ENCODE measurements at places on chromosomes 7 and 10.

DNA sequence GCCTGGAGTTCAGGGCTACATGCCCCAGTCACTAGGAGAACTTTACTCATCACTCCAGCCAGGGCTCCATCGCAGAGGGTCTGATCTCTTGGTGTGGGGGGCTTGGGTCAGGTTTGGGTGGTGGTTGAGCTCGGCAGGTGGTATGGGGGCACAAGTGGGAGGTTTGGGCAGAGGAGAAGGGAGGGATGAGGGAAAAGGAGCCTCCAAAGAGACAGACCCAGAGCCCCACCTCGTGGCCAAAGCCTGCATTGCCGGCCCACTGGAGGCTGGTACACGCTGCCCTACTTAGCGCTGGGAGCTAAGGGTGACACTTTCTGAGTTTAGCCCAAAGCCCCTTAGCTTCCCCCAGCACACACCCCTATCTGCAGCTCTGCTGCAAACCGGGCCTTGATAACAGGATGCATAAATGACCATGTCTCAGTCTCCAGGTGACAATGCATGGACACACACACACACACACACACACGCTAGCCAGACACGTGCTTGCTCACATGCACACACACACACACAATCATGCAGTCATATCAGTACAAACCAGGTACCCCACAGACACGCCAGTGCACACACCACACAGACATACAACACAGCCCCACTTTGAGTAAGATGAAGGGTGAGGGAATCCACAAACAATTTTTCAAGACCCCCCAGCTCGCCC, 14.7 kb downstream of the LZTS2 start:
- peak; percentile 86 for DNase-seq

DNA sequence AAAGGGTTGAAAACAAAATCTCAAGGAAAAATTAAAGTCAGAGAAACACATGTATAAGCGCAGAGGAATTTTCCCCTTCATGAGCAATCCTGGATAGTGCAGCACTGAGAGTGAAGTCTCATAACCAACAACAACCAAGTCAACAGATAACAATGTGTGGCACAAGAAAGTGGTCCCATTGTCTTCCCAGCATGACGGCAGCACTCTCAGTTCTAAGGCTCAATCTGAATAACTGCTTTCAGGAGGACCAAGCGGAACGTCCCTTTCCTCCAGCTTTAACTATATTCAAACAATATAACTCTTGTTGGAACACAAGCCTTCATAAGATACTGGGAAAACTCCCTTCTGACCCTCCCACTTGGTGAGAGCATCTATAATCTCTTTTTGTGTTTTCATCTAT, 137.9 kb downstream of the RAPGEF5 start:
- DNase-seq: no peak

DNA sequence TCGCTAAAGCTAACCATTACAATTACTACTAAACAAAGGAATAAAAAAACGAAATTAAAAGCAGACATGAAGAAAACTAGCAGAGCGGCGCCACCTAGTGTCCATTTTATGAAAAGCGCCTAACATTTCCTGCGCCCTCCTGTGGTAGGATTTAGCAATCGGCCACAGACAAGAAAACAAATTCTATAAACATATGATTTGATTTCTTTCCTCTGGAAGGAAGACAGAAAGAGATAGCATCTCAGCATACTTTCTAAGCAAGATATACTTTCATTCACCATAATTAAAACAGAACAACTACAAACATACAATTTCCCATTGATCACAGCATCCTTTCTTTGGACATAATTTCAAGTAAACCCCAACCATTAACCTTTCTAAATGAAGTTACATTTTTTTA, 337.7 kb upstream of the NPVF start:
- peak; percentile 89 for DNase-seq

GRCh38 chr7:129855234-129855673, 97.5 kb downstream of the UBE2H start:
- DNase-seq: no peak

- DNase-seq: no peak
Observed at GRCh38 chr10:127346604-127347003, 150.2 kb upstream of the INSYN2A start.

DNA sequence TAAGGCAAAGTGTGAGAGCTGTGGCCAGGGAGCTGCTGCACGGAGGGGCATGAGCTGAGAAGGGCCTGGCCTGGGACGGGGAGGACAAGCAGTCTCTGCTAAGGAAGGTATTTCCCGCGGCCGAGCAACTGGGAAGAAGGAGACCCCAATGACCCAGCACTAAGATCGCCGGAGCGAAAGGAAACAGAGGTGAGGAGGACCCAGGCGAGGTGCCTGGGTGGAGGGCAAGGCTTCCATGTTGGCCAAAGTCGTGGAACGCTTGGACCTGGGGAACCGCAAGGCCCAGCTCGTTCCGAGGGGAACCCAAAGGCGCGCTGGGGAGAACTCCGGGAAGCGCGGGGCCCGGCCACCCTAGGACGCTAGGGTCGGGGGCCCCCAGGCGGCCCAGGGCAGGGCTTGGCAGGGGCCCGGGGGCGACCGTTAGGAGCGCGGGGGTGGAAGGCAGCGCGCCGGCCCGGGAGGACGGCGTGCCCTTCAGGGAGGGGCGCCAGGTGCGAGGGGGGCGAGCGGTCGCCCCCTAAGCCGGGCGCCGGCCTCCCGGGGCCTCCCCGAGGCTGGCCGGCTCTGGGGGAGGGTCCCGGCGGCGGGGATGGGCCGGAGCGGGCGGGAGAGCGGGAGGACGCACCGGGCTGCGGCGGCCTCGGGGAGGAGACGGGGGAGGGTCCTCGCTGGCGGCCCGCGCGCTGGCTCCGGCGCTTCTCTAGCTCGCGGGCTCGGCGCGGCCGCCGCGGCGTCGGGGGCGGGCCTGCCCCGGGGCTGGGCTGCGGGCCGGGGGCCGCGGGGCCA, 545 bp downstream of the GIGYF1 start:
- DNase-seq: no peak

Data from KBM-7 (cell line).